Activated naive CD8-positive, alpha-beta T cell treated with anti-CD3 and anti-CD28 coated beads for 36 hours (primary cell): ENCODE measurements at places on chromosomes 2 and 18. TPM values are rescaled to one million over a fixed set of nuclear protein-coding genes. Genes with fewer than 3 reads are reported as not detected.

GRCh38 chr2:55054106-55054875, 4.0 kb upstream of the RTN4 start:
- H3K4me1 ChIP-seq: peaks cover 38% of the 10 kb centered on the region
- no peaks in the 10 kb centered on the region for H3K27me3 ChIP-seq
- peak overlapping the region; percentile 42 for H3K4me3 ChIP-seq
- DNase-seq: no peak
- peak overlapping the region; percentile 25 for H3K27ac ChIP-seq
- H3K36me3 ChIP-seq: peaks cover 3% of the 10 kb centered on the region

Gene EVA1A
- 0.23 TPM for total RNA-seq

- no peaks in the 10 kb centered on the region for H3K27me3 ChIP-seq
- no peak for DNase-seq
Measured at GRCh38 chr2:151289972-151290866, 751 bp upstream of the NMI start.

Gene WDSUB1
- total RNA-seq: 6.8 TPM

DNA sequence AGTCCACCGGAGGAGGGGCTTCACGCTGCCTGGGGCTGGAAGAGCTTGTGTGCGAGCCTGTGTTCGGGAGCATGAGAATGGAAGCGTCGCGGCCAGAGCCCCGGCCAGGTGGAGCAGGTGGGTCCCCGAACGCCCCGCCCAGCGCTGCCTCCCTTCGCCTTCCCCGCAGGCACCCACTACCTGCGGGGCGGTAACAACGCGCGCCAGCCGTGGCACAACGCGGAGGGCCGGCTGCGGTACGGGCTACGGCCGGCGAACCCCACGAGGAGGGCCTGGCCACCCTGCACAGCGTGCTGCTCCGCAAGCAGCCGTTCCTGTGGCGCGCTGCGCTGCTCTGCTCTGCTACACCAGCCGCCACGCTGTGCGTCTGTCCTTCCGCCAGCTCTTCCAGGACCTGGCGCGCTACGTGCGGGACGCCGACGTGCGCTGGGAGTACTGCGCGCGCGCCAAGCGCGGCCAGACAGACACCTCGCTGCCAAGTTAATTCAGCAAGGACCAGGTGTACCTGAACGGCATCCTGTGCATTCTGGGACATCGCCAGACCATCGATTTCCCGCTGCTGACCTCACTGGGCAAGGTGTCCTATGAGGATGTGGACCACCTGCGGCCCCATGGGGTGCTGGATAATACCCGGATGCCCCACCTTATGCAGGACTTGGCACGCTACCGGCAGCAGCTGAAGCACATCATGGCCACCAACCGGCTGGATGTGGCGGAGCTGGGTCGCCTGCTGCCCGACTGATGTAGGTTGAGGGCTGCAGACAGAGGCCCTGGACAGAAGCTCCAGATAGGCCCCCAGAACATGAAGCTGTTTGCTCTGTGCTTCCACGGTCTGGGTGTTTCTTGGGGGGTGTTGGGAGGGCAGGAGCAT, 200.6 kb downstream of the NAPG start:
- no peak for DNase-seq
- no peak overlapping the region for H3K27ac ChIP-seq

DNA sequence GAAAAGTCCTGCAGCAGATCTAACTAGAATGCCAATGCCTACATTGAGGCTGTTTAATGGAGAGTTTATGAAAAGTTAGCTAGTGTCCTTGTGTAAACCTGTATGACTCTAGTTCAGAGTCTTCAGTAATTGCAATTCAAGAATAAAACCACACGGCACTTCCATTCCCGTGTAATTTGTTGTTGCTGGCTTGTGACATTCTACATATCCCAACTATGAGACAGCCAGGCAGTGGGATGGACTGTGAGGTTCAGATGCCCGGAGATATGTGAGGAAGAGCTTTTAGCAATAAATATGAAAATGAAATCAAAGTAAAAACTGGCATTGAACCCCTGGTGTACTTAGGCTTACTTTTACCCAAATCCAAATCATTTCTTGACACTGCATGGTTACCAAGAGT, 263.4 kb downstream of the NEDD4L start:
- H3K27me3 ChIP-seq: no peaks in the 10 kb centered on the region
- peaks cover 9% of the 10 kb centered on the region for H3K36me3 ChIP-seq
- H3K4me1 ChIP-seq: peaks cover 54% of the 10 kb centered on the region
- H3K27ac ChIP-seq: no peak overlapping the region
- no peak for DNase-seq
